NB4 (cell line): ENCODE measurements at places on chromosomes 1 and 21.
A peak's percentile ranks its signal among the peaks of the same experiment; 100 is the strongest.

DNA sequence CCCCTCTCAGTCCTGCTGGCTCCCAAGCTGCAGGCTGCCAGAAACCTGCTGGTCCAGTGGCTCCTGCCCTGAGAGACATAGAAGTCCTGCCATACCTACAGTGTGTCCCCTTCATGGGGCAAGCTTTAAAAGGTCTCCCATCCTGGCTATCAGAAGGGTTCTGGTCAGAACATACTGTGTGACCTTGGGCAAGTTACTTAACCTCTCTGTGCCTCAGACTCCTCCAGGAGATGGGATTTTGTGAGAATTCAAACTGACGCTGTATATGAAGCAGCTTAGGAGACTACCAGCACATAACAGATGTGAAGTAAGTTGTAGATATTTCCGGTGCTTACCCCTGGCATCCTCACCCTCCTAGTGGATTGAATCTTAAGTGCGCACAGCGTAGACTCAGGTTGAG is 8.7 kb upstream of the GJB5 start:
- no peak for DNase-seq

DNA sequence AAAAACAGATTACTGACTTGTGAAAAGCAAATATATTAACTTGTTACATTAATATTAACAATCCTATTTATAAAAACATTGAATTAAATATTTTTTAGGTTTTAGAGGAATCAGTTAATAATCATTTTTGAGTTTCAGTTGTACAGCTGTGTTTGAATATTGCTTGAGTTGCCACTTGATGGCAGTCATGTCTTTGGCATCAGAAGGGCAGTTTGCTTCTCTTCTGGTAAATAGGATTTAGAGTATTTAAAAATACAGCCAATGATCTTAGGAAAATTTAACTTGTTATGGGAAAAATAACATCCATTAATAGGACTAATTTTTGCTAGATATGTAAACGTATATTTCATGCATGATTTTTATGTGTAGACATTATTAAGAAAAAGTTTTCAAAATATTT is 234.1 kb downstream of the NCAM2 start:
- peak; percentile 36 for DNase-seq

- no peak for DNase-seq
Observed at GRCh38 chr21:41048623-41049022, 119.3 kb upstream of the BACE2 start.

GRCh38 chr1:161723459-161724141 is 2.3 kb downstream of the FCRLB start:
- no peak for DNase-seq

GRCh38 chr1:44735992-44736391 is 3.6 kb upstream of the KIF2C start:
- DNase-seq = no peak

- DNase-seq = no peak
Observed at GRCh38 chr1:104987210-104987609, 1237.5 kb downstream of the AMY1C start.

GRCh38 chr1:216777148-216777547 is 53.9 kb upstream of the ESRRG start:
- no peak for DNase-seq
